CD4-positive, alpha-beta T cell treated with Interleukin-6 for 4 hours (primary cell): ENCODE measurements at places on chromosomes 11 and 22.

DNA sequence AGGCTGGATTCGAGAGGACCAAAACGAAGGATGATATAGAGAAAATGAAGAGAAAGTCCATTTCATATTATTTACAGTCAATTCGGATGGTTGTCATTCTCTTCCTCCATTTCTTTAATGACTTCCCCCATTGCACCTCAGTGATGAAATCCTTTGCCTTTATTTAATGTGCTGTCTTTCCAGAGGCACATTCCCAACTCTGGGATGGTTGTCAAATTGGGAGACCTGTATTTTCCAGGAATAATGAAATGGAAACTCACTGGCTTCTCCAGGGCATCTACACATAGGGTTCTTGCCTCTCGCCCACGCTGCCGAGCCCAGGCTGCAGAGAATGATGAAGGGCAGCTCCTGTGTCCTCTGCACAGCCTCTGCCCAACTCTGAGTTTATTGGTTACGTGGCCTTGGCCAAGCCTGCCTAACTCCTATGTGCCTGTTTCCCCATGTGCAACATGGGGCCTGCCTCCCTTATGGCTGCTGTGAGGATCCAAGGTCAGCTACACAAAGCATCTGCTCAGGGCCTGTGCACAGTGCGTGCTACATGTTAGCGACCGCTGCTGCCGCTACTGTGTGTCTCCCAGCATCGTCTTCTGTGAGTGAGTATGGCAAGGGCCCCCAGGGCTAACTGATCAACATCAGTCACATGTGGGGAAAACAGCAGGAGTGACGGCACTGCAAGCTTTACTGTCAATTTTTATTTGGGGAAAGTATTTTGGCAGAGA, 81.5 kb upstream of the BID start:
- DNase-seq: no peak

DNA sequence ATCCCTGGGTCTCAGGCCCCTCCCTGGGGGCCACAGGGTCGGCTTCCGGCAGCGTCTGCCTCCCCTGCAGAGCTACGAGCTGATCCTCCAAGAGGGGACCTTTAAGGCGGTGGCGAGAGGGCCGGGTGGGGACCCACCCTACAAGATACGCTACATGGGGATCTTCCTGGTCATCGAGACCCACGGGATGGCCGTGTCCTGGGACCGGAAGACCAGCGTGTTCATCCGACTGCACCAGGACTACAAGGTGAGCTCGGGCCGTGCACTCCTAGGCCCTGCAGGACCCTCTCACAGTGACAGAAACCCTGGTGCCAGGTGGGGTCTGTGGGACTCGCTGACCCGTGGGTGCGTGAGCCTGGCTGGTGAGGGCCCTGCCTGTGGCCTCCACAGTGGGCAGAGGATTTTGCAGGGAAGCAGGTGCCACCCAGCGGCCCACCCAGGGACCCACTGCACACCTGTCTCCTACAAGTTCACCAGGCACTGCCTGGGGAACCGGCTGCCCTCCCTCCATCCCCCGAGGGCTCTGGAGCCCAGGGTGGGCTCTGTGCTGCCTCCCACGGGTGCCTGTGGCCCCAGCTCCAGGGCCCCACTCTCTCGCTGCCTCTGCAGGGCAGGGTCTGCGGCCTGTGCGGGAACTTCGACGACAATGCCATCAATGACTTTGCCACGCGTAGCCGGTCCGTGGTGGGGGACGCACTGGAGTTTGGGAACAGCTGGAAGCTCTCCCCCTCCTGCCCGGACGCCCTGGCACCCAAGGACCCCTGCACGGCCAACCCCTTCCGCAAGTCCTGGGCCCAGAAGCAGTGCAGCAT, 13.7 kb downstream of the MUC5B start:
- no peak for DNase-seq

- DNase-seq: no peak
These were observed 29.5 kb downstream of the TIMP3 start for GRCh38 chr22:32830957-32831356.

- no peak for DNase-seq
These were observed 3.1 kb upstream of the CLDN5 start for GRCh38 chr22:19527321-19527721.

- DNase-seq: no peak
These were observed 71.0 kb downstream of the MYEOV start for GRCh38 chr11:69364921-69365320.
